ENCODE measurements at places on chromosomes 2 and 18.
A peak's percentile ranks its signal among the peaks of the same experiment; 100 is the strongest.

DNA sequence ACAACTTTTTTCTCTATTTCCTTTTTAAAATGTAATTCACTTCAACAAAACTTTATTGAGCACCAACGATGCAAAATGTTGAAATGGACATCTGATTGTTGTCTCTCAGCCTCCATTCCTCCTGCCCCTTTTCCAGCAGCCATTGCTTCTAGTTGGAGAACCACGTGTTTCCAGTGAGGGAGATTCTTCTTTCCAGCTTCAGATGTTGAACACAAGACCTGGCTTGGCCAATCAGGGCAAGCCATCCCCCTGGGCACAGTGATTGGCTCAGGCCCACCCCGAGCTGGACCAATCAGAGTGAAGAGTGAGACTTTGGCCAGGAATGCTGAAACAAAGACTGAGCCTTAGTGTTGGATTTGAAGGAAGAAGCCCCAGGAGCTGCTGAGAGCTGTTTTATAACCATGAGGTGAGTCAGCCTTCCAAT, 59.0 kb downstream of the E2F6 start:
- DNase-seq: peak; percentile 73

DNA sequence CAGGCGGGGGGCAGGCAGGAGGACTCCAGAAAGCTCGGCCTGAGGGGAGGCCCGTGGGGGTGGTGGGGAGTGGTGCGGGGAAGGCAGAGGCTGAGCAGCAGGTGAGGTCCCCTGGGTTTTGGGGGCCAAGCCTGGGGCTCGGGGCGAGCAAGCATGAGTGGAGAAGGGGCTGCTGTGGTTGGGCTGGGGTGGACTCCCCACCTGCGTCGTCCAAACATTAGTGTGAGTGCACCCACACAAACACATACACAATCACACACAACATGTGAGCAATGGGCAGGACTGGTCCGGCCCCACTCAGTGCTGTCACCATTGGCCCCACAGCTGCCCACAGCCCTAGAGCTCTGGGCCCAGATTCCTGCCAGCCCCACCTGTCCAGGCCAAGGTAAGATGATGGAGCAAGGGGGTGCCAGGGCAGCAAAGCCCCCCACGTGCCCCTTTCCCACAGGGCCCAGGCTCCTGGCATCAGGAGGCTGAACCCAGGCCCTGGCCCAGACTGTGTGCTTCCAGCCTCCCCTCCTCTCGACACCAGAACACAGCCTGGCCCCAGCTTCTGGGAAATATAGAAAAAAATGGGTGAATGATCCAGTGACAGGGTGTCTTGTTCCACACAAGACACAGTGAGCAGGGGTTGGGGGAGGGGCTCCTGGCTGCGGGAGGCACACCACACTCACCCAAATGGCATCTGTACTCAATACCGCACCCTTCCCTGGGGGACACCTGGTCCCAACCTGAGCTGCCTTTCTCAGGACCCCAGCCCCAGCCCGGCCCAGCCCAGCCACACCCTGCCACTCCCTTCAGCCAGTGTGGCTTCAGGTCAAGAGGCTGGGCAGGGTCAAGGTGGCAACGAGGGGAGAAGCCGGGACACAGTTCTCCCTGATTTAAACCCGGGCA, 463 bp upstream of the ALPP start:
- no peak for DNase-seq

GRCh38 chr2:129730979-129731378, 248.5 kb upstream of the RAB6C start:
- no peak for DNase-seq

DNA sequence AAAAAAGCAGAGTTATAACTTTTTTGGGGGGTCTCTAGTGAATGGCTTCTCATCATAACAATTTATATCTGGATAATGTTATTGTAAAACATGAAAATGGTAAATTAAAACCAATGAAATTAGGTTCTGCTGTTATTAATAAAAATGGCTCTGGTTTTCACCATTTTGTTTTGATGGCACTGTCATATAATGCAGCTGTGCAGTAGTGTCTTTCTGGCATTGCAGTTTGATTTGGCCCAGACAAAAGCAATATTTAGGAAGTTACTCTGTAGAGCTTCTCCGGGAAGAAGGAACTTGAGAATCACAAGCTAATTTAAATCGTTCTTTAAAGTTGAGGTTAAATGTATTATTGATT, 15.1 kb upstream of the NT5C1B start:
- DNase-seq: no peak

GRCh38 chr2:80464275-80464674, 159.7 kb upstream of the LRRTM1 start:
- DNase-seq: no peak

- DNase-seq: no peak
Measured at GRCh38 chr2:47664817-47665216, 118.1 kb upstream of the MSH6 start.

GRCh38 chr2:103959174-103960128, 894.5 kb upstream of the POU3F3 start:
- peak; percentile 34 for DNase-seq

DNA sequence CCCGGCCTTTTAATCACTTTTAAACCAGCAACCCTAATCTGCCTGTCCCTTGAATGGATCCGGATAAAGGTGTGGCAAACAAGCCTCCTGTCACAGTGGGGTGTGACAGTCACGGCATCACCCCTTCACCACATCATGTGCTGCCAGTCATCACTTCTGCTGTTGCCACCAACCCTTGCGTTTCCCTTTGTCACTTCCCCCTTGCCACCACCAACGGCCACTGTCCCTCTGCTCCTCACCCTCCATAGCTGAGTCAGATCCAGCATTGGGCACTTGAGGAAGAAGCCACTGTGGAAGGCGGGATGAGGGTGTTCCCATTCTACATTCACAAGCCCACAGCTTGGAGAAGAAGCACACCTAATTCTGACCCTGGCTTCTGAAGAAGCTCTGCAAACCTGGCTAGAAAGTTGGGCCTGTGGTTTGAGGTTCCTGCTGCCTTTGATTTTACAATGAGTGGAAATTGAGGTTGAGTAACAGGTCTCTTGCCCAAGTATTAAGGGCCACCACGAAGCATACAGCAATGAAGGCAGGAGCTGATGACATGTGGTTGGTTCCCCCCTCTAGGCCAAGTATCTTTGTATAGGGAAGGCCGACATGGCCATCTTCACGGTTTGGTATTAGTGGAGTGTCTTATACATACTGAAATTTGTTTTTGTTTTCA, 22.9 kb upstream of the DARS1 start:
- DNase-seq: no peak

- DNase-seq: no peak
Measured at GRCh38 chr2:163518762-163519161, 217.0 kb downstream of the FIGN start.

GRCh38 chr18:23354625-23355024, 98.5 kb upstream of the RIOK3 start:
- DNase-seq: no peak

GRCh38 chr18:66235206-66235605, 368.7 kb downstream of the CDH19 start:
- DNase-seq: no peak

- DNase-seq: no peak
Measured at GRCh38 chr2:218880102-218880858, at the start of gene WNT10A. Gene WNT10A (plus strand): TSS chr2:218880852. CDS start chr2:218880996, 144 bp downstream.

GRCh38 chr2:137644731-137645130, 319.5 kb upstream of the HNMT start:
- peak; percentile 24 for DNase-seq

DNA sequence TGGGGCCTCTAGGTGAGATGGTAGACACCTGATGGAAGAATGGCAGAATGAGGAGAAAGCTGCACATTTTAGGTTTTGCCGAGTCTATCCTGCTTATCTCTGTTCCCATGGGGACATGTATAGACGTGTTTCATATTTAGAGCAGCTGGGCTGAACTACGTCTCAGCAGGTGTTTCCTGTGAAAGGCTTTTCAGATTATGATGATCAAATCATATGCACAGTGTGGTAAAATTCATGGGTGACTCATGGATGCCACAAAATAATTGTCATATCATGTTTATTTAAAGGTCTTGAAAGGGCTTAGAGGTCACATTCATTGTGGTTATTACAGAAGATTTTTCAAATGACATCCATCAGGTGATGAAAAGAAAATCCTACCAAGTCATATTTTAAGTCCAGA, 90.5 kb downstream of the ICOS start:
- no peak for DNase-seq

DNA sequence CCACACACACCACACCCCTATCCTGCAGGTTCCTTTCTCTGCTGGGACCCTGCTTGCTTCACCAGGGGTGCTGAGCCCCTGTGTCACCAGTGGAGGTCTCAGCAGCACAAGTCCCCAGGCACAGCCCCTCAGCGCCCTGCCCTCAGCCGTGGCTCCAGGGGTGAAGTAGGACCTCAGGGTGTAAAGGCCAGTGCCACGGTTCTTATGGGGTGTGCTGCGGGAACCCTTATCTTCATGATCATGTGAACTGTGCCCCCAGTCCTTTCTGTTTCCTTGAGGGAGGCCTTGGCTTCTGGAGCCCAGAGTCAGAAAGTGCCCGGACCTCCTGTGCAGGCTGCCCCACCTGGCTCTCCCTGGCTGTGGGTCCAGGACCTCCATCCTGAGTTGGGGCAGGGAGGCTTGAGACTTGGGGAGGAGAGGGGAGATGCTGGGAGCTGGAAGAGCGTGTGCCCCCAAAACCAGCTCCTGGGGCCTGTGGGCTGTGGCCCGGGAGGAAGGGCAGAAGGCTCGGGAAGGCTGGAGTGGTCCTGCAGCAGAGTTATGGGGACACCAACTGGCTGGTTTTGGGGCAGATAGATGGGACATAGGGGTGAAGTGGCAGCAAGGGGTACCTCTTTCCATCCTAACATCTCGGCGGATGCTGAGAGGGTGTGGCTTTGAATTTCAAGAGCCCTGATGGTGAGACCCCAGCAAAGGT, 20.2 kb upstream of the KLF11 start:
- DNase-seq: no peak

GRCh38 chr2:10722252-10722825, 909 bp downstream of the ATP6V1C2 start:
- no peak for DNase-seq

DNA sequence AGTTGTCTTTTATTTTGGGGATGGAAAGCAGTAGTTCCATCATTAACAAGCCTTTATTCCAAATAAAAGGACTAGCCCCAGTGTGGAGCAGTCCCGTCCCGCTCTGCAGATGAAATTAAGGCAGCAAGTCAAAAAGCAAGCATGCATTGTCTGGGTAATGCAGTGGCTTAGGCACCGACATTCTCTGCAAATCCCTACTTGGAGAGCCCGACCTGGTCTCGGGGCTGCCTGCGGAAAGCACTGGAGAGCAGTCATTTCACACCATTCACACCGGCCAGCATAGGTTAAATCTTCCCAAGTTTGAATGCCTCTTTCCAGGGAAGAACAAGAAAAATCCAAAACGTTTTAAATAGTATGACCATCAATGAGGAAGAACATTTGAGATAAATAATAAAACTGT, 24.4 kb upstream of the RAB12 start:
- DNase-seq: no peak

DNA sequence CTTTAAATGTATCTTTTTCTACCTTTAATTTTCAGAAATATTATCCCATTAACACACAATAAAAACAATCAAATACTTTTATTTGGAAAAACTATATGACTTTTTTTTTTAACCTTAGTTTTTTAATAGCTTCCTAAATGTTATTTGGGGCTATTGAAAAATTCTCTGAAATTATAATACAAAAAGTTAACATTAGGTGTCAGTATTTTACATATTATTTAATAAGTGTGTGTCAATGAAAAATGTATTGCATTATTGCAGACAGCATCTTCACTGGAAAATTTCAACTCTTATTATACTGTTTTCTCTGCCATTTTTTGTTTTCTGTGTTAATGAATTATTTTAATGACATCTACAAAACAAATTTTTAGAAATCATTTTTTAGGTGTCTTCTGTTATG, 51.1 kb upstream of the ARHGAP15 start:
- DNase-seq: no peak

DNA sequence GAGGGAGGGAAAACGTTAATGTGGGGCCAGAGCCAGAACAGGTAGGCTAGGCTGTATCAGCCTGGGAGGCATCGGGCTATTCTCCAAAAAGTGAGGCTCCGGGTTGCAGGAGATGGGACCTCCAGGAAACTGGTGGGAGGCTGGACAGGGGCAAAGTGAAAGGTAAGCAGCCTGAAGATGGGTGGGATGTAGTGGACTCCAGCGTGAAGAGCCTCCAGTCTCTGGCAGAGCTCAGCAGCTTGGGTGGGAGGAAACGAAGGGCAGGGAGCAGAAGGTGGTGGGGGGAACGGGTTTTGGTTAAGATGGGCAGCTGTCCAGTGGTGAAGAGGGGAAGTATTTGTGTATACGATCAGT, 3.1 kb upstream of the EMX1 start:
- DNase-seq: no peak

GRCh38 chr2:150063432-150063889, 424.0 kb downstream of the RND3 start:
- no peak for DNase-seq

DNA sequence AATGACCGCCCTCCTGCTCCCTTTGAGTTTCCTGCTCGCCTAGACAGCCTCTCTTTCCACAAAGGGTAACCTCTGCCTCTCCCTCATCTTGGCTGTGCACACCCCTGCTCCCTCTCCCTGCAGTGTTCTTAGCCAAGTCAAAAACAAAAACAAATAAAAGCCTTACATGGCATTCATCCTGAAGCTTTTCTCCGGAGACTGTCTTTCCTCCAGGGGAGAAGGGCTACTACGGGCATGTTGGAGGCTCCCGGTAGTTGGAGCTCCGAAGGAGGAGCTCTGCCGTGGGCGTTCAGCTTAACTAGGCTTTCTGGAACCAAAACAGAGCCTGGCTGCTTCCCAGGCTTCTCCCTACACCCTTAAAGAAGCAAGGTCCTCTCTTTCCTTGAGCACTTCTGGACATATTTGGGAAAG, 104.2 kb downstream of the TPGS2 start:
- DNase-seq: peak; percentile 49

GRCh38 chr2:6368281-6368680, 497.4 kb downstream of the CMPK2 start:
- no peak for DNase-seq

DNA sequence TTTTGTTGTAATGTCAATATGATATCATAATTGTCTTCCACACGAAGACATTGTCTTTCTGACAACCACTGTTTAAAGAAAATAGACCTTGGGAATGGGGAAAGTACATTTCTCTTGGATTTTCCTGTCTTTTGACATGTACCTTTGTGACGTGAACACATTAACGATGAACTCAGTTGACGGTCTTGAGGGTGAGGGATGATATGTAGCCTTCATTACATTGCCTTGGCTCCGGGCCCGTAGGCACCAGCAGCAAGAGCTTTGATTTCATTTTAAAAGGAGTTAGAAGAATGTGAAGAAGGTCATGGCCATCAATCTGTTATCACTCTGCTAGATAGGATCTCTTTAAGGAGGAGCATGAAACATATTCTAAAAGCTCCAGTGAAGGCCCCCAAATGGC, 80.9 kb downstream of the LYPD6B start:
- no peak for DNase-seq

- DNase-seq: no peak
Measured at GRCh38 chr2:147098940-147099339, 745.9 kb upstream of the ACVR2A start.

DNA sequence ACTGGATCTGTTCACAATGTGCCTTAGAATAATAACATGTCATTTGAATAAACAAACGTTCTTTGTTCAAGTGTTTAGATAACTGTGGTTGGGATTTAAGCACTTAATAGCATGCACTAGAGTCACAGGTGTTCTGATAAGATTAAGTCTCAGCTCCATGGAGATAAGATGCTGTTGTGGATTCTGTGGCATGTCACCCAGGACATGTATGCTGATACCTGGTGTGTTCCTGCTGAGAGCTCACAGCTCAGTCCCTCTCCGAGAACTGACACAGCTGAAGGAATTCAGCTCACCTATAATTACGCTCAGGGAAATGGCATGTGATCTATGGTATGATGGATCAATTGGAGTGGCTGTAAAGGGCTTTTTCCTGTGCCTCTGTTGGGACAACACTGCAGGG, 75.4 kb upstream of the ST6GAL2 start:
- DNase-seq: no peak

Measured in hindlimb muscle (tissue), 1 donor.